Astrocyte (in vitro differentiated cells and primary cell): ENCODE measurements at places on chromosomes 6 and 20.

GRCh38 chr6:3940703-3941102 is 91.5 kb downstream of the FAM50B start:
- DNase-seq, result no peak

DNA sequence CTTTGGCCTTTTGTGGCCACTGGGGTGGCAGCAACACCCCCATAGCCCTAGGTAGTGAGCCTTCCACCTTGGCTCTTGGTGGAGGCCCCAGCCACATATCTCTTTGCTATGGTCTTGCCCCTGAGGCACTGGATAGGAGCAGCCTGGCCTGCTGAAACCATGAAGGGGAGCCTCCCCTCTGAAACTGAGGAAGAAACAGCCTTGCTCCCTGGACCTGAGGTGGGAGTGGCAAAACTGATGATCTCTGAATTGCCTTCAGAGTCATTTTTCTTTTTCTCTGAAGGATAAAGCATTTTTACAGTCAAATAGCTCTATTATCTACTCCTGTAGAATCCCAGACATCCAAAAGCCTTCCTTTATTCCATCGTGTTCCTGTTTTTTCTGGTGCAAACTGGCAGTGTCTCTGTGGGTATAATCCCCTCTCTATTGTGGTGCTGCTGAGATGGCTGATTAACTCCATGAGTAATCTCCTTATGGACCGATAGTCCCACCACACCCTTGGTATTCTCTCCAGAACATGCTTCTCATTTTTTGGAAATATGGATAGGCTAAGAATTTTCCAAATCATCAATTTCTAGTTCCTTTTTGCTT is 22.0 kb upstream of the PRSS35 start:
- no peak for DNase-seq

- DNase-seq, result no peak
Observed at GRCh38 chr6:158568549-158568948, 8.7 kb downstream of the TMEM181 start.

DNA sequence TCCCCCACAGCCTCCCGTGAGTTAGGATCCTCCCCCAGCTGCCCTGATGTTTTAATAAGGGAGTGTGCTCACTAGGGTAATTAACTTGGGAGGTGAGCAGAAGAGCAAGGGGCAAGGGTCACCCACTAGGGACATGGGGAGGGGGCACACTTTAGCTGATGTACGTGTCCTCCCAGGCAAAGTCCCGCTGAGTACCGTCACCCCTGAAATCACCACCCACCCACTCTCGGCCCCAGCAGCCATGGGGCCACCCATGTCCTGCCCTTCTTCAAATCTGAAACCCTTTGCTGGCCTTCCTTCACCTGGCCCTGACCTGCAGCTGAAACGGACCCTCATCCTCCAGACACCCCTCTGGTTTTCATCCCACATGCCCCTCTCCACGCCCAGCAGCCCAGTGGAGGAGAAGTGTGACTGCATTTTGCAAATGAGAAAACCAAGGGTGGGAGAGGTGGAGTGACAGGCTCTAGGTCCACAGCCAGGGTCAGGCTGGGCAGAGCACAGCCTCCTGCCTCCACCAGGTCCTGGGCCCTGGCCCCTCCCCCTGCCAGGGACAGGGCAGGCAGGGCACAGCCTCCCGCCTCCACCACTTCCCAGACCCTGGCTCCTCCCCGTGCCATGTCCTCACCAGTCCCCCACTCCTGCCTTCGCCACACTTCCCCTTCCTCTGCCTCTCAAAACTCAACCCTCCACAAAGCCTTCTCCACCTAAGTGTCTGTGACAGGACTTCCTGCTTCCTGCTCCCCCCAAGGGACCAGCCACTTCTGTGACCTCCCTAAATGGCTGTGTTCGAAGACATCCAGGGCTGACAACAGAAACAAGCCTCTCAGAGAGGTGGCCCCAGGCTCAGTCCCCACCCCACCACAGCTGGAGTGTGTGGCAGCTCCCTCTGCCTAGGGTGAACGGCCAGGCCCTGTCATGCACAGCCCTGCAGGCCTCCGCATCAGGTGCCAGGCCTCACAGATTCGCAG is 15.1 kb downstream of the ACSS1 start:
- no peak for DNase-seq

DNA sequence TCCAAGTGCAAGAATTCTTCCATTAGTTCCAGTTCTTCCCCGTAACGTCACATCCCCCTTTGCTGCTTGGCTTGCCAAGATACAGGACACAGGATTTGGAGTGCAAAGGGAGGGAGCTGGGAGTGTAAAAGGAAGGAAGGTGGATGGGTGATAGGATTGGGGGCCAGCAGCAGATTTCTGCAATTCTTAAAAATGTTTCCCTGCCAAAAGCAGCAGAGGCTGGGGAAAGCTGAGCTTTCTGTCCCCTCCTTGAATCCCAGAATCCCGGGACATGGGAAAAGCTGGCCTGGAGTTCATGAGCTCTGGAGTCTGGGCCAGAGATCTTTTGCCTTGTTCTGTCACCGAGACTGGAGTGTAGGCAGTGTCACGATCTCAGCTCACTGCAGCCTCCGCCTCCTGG is 60.0 kb upstream of the EPB41L1 start:
- DNase-seq, result peak; percentile 48

GRCh38 chr20:21183722-21184121 is 57.8 kb downstream of the KIZ start:
- no peak for DNase-seq

DNA sequence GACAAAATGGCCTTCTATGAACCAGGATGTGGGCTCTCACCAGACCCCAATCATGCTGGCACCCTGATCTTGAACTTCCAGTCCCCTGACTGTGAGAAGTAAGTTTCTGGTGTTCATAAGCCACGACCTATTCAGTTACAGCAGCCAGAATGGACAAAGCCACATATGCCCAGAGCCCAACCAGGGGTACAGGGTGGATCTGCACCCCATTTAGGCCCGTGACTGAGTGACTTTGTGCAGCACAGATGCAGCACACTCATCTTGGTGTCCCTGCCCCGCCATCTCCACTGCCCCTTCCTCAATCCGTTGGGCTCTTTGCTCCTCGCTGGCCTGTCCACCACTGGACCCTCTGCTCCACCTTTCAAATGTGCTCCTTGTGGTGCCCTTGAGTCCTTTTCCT is 205.6 kb downstream of the QKI start:
- DNase-seq, result no peak

DNA sequence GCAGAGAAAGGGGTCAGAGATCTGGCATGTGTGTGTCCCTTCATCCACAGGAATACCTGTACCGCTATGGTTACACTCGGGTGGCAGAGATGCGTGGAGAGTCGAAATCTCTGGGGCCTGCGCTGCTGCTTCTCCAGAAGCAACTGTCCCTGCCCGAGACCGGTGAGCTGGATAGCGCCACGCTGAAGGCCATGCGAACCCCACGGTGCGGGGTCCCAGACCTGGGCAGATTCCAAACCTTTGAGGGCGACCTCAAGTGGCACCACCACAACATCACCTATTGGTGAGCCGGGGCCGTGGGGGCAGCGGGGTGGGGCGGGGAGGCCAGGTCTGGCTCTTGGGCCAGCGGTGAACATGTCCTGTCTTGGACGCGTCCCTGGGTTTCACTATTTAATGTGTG is 1.1 kb downstream of the MMP9 start:
- DNase-seq, result no peak

GRCh38 chr6:90374201-90374600 is 77.6 kb upstream of the BACH2 start:
- no peak for DNase-seq

DNA sequence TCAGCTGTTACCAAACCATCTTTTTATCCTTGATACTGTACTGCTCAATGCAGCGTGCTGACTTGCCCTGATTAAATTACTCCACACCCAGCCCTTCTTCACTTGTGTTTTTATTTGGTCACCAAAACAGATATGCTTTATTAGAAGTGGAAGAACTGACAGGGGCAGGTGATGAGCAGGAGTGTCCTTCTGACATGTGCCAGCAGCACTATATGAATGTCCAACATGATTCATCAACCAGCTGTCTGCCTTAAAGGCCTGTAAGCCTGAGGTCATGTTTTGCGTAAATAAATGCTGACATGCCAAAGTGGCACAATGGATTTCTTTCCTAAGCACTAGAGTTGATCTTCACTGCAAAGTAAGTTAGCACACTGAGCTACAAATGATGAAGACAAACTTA is 15.4 kb downstream of the POPDC3 start:
- DNase-seq, result peak; percentile 27

GRCh38 chr6:163408352-163408991 is 6.0 kb upstream of the QKI start:
- no peak for DNase-seq

DNA sequence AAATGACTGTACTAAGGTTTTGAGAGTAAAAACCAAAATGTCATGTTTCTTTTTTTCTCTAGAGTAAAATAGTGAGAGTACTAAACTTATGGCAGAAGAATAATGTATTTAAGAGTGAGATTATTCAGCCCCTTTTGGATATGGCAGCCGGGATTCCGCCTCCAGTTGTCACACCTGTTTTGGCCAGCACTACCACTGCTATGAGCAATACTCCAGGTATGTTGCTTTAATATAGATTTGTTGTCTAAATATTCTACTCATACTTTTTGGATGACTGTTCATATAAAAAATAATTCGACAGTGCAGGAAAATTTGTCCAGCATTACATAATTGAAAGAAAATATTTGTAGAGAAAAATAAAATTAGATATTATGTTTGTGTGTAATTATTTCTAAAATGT is 59.5 kb downstream of the SCAF8 start:
- no peak for DNase-seq

DNA sequence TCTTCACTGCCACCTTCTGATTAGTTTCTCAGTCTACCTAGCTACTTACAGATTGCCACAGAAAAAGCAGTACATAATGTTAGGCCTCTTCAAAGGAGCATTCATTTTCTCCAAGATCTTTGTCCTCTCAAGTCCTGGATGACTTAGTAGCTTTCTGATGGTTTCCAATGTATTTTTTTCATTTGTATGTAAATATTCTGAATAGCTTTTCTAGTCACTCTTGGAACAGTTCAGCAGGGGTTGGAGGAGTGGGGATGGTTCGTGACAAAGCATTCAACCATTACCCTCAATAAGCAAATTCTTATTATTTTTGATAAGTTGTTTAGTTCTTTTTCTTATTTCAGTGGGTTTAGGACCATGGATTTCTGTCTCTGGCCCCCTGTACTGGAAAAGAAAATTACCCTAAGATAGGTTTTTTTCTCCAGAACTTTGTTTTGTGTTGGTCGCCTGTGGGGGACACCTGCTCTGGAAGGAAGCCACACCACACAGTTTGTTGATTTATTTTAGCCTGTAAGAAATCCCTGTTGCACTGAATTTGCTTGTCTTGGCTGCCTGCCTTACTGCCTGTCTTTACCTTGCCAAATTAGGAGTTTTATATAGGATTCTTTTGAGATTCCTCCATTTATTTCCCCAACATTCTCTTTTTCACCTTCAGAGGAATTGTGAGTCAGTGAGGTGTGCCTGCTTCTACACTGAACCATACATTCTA is 247.9 kb downstream of the RFPL4B start:
- peak; percentile 50 for DNase-seq

DNA sequence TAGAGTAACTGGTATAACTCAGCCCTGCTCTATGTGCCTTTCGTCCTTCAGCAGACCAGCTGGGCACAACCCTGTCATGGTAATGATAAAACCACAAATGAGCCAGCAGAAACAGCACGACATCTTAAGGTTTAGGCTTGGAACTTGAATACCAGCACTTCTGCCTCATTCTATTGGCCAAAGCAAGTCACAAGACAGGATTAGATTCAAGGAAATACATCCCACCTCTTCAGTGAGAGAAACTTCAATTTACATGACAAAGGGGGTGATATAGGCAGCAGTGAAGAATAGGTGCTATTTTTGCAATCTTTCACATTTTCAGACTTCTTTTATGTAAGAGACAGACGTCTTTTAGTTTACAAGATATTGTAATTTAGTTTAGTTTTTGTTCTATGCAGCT is 69.8 kb upstream of the SLC35F1 start:
- no peak for DNase-seq

DNA sequence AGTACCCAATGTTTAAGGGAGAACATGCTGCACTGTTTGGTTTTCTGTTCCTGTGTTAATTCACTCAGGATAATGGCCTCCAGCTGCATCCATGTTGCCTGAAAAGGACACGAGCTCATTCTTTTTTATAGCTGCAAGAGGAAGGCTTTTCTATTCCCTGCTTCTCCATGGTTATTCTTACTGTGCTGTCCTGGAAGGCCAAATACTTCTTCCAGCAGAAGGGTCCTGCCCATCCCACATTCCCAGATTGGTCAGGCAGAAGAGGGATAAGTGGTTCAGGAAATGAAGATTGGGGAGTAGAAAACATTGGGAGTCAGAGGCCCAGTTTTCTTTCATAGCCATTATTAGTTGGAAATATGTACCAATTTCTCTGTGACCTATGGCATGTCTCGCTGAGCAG is 122.4 kb downstream of the TCP11 start:
- DNase-seq, result no peak

DNA sequence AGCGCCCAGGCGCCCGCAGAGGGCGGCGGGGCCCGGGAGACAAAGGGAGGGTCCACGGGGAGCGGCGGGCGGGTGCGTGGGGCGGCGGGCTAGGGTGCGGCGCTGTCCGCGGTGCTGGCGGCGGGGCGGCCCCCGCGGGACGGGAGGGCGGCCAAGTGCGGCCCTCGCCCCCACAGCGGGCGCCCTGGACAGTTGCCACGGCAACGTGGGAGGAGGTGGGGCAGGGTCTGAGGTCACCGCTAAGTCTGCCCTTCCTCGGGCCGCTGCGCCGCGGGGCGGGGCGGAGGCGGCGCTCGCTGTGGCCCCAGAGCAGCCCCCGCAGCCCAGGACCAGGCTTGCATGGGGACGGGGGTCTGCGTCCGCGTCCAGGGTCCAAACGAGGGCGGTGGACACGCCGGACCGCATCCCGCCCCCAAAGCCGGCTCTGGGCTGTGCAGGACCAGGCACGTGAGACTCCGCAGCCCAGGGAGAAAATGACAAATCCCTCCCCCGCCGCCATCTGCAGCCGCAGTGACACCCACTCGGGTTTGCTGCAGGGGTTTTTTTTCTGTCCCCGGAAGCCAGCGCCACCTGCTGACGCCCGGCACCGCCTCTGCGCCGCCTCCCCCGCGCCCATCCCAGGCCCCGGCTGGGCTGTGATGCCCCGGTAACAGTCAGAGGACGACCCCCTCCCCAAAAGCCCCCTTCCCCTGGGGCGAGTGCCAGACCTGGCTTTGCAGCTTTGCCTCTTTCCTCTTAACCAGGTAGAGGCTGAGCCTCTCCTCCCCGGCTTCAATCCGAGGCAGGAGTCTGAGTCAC is 36.8 kb downstream of the YTHDF1 start:
- no peak for DNase-seq

DNA sequence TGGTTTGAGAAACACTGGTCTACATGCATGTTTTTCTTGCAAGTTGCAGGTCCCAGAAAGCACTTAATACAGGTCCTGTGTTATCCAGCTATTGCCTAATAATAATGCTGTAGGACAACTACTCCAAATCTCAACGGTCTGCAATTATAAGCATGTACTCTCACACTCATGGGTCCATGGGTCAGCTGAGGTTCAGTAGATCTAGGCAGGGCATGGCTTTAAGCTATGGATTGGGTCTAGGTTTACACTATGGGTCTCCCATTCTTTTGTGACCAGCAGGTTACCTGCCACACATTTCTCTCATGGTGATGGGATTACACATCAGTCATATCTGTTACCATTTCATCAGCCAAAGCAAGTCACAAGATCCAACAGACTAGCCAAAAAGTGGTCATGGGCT is 13.9 kb downstream of the ISM1 start:
- DNase-seq, result no peak
